ENCODE measurements at places on chromosomes 7 and 10.

GRCh38 chr10:7243873-7244272 is 167.0 kb downstream of the SFMBT2 start:
- no peak for DNase-seq

DNA sequence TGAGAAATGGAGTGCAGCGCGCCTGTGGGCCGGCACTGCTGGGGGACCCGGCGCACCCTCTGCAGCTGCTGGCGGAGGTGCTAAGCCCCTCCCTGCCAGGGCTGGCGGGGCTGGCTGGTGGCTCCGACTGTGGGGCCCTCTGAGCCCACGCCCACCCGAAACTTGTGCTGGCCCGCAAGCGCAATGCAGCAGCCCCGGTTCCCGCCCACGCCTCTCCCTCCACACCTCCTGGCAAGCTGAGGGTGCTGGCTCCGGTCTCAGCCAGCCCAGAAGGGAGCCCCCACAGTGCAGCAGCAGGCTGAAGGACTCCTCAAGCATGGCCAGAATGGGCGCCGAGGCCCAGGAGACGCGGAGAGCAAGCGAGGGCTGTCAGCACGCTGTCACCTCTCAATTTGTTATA is 1063.0 kb upstream of the AUTS2 start:
- no peak for DNase-seq

GRCh38 chr7:155090684-155091083 is 20.6 kb downstream of the HTR5A start:
- DNase-seq: no peak

DNA sequence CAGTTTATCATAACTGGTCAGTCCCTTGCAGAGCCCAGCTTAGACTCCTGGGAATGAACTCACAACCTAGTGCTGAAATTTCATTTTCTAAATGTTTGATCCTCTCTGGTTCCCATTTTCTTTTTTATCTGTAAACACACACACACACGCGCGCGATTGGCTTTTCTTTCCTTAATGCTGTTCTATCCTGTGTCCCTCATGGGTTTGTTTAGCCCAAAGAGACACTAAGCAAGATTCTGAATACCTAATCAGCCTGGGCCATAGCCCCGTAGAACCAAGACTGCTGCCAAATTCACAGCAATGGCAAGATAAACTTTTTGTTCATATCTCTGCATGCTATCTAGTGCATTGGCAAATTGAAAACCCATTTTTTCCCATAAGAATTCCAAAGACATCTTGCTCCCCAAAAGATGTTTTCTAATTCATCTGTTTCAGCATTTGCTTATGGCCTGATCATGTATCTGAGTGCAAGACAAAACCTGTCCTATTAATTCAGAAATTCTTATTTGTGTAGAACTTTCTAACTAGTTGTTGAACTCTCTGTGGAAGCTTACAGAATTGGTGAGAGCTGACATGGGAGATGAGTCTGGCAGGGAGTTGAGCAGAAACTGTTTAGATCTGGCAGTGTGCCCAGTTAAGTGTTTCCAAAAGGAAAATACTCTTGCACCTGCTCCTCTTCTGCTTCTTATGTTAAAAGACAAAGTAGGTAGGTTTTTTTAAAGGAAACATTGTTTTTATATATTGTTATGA is 1.8 kb upstream of the IFIT1 start:
- DNase-seq: no peak

Data from posterior cingulate gyrus (tissue), 11 donors.